ENCODE measurements at places on chromosomes 1 and 21. TPM values are rescaled to one million over a fixed set of nuclear protein-coding genes. Genes with fewer than 3 reads are reported as not detected.

The FAM72B gene
- total RNA-seq = not detected

GRCh38 chr1:112402682-112403643 is 6.9 kb downstream of the CTTNBP2NL start:
- no peak for DNase-seq

- DNase-seq = no peak
Measured at GRCh38 chr1:198014355-198014754, 97.2 kb downstream of the LHX9 start.

- no peak for DNase-seq
Measured at GRCh38 chr1:176752505-176752904, 289.5 kb downstream of the PAPPA2 start.

- DNase-seq = no peak
Measured at GRCh38 chr1:66450043-66450514, 83.9 kb upstream of the SGIP1 start.

GRCh38 chr1:38549191-38549590 is 310.4 kb downstream of the RRAGC start:
- DNase-seq = no peak
